ENCODE measurements at places on chromosomes 12 and 14.

GRCh38 chr12:52715416-52715815 lies 12.1 kb upstream of the KRT77 start:
- DNase-seq, result no peak

DNA sequence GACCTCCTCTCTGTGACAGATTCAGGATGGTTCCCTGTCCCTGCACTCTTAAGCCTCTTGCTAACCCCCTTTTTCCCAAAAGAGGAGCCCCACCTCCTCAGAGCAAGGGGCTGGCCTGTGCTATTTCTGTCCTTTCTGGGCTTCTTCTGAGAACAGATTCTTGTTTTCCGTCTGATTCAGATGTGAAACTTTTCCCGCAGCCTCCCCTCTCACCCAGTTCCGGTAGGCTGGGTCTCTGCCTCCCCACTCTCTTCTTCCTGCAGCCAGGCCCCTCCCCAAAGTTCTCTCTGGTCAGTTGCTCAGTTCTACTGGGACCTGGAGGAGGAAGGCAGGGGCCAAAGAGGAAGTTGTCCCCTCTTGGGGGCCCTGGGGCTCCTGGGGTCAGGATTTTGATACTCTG lies 11.8 kb downstream of the PDE1B start:
- no peak for DNase-seq

- no peak for DNase-seq
Measured at GRCh38 chr12:8960176-8960575, 10.7 kb upstream of the M6PR start.

GRCh38 chr12:94643606-94644005 lies 6.8 kb downstream of the TMCC3 start:
- no peak for DNase-seq

GRCh38 chr12:48302161-48302911 lies 48.4 kb downstream of the ZNF641 start:
- no peak for DNase-seq

DNA sequence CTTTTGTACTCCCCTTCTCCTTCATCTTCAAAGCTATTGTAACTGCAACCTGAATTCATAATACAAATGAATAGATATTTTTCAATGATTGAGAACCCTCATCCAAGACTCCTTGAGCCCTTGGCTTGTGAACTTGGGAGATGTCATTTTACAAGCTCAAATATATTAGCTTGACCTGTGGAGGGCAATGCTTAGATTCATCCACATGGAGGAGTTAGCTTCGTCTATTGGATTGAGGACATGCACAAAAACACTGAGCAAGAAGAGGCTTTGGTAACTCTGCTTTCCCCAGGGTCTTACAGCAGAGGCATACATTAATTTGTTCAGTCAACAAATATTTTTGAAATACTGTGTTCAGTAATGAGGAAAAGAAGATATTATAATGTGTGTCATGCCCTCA lies 101.1 kb downstream of the OTOGL start:
- no peak for DNase-seq

- no peak for DNase-seq
Measured at GRCh38 chr14:70188322-70188658, 461 bp downstream of the SLC8A3 start.

GRCh38 chr14:69769623-69770022 lies 2.7 kb downstream of the SRSF5 start:
- no peak for DNase-seq

- no peak for DNase-seq
Measured at GRCh38 chr12:47082796-47083621, 3.2 kb upstream of the AMIGO2 start.

- DNase-seq, result no peak
Measured at GRCh38 chr12:2412305-2412643, 359.5 kb downstream of the CACNA1C start.

DNA sequence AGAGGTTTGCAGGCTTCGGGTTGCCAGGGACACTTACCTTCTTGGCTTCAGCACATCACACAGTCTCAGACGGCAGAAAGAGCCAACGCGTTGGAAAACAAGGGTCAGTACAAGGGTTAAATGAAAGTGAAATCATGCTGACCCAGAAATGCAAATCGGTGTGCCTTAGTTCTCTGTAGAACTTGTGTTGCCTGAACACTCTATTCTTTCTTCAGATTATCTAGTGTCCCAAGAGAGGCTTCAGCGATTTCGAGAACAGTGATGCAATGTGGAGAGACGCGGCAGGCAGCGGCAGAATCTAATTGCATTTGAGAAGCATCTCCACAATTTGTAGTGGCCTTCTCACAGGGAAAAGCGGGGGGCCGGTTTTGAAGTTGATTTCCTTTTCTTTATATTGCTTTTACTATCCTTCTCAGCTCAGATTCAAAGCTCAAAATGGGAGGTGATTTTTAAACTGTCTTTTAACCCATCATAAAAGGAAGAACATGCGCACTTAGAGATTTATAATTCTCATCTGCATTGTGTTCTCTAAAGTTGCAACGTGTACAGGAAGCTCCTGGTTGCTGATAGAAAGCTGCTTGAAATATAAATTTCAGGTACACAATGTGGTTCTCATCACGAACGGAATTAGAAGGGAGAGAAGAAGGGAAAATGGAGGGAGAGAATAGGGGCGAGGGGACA lies 67.8 kb upstream of the EGLN3 start:
- no peak for DNase-seq

DNA sequence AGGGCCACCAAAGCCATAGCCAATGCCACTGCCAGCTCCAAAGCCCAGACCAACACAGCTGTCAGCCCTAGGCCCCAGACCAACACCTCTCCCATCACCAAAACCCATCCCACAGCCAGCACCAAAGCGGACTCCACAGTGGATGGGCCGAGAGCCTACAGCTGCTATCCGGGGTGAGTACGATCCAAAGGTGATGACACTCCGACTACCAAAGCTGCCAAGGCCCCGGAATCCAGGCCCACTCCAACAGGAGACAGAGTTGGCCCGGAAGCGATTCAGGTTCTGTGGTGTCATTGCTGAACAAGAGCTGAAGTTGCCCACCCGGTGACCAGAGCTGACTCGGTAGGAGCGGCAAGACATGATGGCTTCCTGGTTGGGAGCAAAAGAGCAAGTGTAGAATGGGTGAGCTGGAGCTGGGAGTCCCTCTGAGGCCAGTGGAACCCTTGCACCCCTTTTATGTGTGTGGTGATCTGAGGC lies at the start of gene KRT84:
TSS of gene KRT84 (minus strand) at position 427 of the 477 bp plus-strand sequence. CDS start at position 360, 67 bp downstream.
- DNase-seq, result no peak

GRCh38 chr12:113231235-113232088 lies 10.2 kb downstream of the TPCN1 start:
- DNase-seq, result no peak

GRCh38 chr12:67269633-67270573 lies 745 bp downstream of the CAND1 start:
- peak; percentile 77 for DNase-seq

DNA sequence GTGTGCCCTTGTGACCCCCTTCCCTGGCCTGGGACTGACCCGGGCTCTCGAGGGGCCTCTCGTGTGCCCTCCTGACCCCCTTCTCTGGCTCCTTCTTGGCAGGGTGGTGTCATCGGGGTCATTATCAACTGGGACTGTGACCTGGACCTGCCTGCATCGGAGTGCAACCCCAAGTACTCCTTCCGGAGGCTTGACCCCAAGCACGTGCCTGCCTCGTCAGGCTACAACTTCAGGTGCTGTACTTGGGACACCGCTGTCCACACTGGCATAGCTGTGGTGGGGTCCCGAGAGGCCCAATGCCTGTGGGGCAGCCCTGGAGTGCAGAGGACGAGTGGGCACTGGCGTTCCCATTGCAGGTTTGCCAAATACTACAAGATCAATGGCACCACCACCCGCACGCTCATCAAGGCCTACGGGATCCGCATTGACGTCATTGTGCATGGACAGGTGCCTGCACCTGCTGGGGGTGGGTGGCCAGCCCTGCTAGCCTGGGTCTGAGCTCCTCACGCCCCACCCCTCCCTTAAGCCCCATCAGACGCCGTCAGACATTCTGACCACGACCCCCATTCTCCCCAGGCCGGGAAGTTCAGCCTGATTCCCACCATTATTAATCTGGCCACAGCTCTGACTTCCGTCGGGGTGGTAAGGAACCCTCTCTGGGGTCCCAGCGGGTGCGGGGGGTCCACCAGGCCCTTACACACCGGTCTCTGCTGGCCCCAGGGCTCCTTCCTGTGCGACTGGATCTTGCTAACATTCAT lies 2.5 kb downstream of the P2RX2 start:
- no peak for DNase-seq

- no peak for DNase-seq
Measured at GRCh38 chr12:21350975-21351374, 16.3 kb upstream of the SLCO1A2 start.

- DNase-seq, result peak; percentile 85
Measured at GRCh38 chr12:56007564-56008559, 10.8 kb downstream of the SUOX start.

GRCh38 chr12:15979096-15980092 lies 68.3 kb downstream of the DERA start:
- DNase-seq, result no peak

DNA sequence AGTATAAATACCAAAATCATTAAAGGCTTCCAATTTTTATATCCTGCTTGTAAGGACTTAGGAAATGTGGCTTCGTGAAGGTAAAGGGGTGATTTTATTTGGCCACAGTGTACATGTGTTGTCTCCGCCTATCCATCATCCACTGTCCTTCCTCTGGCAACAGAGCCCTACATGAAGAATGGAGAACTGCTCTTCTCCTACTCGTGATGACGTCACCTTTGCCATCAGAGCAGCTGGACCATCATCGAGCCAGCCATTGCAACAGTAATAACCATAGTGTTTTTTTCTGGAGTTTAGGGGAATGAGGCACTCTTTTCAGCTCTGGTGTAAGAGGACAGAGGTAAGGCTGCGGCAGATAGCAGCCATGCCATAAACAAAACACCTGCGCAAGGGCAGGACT lies 19.2 kb downstream of the ITPR2 start:
- DNase-seq, result no peak

GRCh38 chr12:57740656-57741412 lies 2.3 kb upstream of the AGAP2 start:
- DNase-seq, result no peak

Measured in left forelimb (tissue), 1 donor.